ENCODE measurements at places on chromosomes 6 and 20. TPM values are rescaled to one million over a fixed set of nuclear protein-coding genes. Genes with fewer than 3 reads are reported as not detected.

DNA sequence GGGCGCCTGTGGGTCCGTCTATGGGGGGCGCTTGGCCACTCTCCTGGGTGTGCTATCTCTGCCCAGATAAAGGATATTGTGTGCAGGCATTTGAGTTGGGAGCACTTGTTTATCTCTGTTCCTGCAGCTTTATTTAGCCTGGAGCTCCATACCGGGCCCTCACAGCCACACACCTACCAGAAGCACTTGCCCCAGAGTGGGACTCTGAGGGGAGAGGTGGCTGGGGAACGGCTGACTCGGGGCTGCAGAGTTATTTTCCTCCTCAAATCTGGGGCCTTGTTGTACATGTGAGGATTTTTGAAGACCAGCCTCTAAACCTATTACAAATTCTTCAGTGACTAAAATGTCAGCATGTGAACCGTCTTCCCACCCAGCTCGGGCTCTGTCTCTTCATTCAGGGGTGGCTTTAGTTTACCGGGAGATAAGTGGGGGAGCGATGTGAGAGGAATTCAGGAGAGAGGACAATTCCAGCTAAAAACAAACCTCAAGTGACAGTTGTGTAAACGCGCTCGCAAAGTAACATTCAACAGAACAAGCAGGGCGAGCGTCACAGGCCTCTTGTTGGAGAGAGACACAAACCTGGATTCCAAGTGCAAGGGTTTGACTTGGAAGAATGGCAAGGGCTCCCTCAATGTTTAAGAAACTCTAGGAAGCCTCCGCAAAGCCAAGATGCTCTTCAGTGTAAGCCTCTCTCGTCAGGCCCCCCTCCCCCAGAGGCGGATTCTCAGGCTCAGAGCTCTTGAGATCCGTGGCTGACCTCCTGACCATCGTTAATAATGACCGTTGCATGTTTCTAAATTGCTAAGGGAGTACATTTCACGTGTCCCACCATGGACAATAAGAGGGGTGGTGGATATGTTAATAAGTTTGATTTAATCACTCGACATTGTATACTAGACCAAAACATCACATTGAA is 548.9 kb downstream of the QKI start:
- DNase-seq, result peak; percentile 40

Gene TRIM31
- total RNA-seq, result 4.6 TPM

DNA sequence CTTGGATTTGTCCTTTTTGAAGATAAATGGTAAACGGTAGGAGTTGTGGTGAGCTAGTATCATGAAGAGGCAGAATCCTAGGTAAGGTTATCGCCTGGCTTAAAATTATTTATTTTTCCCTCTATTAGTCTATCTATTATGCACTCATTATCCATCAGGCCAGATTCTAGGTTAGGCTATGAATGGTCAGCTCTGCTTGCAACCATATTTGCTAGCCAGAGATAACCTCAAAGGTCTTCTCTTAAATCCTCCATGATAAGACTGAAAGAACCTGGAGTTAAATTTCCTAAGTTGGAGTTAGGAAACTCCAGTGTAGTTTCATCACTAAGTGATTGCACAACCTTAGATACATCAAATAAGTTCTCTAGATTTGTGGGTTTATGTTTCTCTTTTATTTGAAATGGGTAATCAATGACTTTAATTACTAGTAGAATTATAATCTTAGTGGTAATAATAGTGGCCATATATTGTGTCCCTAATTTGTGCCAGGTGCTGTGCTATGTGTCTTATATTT is 302.1 kb upstream of the RUNX2 start:
- no peak for DNase-seq

DNA sequence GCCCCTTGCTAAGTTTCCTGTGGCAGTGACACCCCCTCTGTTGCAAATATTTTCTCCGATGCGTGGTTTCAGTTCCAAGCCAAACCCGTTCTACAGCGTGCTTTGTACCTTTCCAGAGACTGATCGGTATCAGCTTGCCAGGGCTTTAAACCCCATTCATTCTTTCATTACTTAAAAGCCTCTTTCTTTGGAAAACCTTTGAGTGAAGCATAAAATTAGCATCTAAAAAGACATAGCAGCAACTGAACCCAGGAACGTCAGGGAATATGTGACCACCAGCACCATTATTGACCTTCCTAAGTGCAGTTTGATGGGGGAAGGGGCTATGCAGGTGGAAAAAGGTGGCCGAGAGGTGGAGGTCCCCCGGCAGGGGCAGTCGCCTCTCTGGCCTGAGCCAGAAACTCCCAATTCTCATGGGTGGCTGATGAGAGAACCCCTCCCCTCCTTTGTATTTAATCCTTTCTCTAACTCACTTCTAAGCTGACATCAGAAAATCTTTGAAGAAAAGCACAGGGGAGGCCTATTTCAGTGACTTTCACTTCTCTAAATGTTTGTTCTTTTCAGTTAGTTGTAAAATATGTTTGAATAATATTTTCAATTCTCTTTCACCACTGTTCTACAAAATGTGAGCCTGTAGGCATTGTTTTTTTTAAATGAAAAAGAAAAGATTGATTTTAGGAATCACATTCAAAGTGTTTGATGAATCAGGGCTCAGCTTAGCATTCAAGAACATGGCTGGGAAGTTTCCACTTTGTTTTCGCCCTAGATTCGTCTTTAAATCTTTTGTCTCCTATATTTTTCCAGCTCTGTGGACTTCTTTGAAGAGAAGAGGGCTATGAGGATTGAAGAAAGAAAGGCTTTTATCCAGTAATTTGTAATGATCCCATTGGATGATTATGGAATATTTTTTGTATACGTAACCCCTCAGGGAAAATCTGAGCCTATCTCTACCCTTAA is 89.2 kb downstream of the RSPH3 start:
- peak; percentile 87 for DNase-seq

GRCh38 chr20:22928679-22929078 is 106.4 kb upstream of the SSTR4 start:
- no peak for DNase-seq

Gene NKAIN4
- total RNA-seq, result not detected

Gene SLC17A5
- 14.3 TPM for total RNA-seq

Measured in stomach (tissue), 19 donors.